Keratinocyte (primary cell): ENCODE measurements at places on chromosomes 12 and 14. TPM values are rescaled to one million over a fixed set of nuclear protein-coding genes. Genes with fewer than 3 reads are reported as not detected.

DNA sequence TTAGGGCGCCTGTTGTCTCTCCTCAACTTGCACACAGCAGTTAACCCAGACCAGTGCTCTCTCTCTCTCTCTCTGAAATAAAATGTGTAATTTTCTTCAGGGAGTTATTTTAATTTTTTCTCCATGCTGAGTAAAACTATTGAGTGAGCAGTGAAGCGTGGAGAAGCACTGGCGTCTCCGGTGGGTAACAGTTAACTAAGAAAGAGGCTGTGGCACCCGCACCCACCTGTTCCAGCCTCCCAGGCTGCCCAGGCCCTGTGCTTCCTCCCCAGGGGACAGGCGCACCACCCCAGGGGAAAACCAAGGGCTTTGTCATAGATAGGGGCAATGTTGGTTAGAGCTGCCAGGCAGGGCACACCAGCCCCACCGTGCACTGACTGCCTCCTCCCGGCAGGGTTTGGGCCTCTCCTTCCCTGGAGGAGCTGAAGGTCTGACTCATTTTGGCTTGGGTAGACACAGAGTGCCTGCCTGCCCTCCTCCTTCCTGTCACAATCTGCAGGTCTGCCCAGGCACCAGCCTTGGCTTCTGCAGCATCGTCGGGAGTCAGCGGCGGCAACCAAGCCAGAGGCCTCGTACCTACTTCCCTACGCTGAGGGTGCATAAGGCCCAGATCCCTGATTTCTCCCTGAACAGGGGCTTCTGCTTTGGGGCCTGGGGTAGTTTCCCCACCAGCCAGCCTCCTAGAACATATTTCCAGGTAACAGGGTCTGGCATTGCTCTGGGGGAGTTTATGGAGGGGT lies 3.9 kb downstream of the HOXC5 start:
- no peak for DNase-seq

The PPP4R4 gene
- polyA plus RNA-seq = 8.1 to 9.0 TPM (median 8.9 TPM) in 3 replicates

GRCh38 chr14:33567023-33567728 lies 383.7 kb downstream of the EGLN3 start:
- no peak for DNase-seq

DNA sequence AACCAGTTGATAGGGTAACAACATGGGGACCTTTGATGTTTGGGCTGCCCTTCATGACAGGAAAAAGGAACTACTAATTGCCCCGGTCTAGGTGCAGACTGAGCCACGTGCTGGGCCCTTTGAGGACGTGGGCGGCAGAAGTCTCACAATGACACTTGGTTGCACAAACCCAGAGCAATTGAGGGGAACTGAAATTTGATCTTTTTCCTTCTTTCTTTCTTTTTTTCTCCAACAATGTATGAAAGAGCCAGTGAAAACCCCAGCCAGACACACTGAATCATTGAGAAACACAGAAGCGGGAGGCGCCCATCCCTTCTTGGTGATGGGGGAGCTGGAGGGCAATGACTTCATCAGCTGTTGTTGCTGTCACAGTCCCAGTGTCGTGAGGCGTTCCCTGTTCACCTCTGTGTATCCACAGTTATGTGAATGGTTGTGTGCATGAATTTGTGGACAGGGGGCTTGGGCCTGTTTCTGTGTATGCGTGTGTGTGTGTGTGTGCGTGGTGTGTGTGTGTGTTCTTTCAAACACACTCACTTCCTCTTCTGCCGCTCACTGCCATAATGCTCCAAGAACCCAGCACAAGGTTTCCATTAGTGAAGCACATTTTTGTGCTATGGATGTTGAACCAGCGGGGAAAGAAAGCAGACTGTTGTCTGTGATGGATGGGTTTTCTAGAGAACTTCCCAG lies 137.5 kb upstream of the CCND2 start:
- DNase-seq = no peak

The AICDA gene
- polyA plus RNA-seq = not detected in 3 replicates

DNA sequence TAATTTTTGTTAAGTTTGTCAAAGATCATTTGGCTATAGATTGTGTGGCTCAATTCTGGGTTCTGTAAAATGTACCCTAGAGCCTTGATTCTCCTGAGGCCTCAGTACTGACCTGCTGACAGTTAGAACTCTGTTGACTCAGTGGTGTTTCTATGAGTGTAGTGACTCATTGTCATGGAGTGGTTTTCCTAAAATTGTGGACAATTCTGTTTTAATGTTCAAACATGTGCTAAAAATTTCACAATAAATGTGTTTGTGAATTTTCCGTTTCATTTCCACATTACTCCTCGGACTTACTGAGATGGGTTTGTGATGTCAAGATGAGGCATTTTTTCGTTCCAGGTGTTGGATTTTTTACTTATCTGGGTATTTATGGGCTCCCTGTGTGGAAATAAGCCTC lies 695.9 kb downstream of the TMEM121 start:
- DNase-seq = no peak

DNA sequence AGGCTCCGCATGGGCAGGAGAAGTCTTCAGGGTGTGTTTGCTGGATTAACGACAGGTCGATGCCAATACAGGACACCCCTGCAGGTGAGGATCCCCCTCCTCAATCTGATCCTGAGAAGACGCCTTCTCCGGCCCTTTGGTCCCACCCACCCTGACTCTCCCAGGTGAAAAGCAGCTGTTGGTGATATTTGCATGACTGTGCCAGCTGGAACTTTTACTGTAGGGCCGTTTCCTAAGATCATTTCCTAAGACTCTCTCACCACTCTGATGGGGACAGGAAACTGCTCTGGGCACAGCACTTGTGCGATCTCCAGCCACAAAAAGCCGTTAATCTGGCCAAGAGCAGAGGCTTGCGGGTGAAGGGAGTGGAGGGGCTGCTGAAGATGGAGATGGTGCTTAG lies 16.8 kb upstream of the EIF5 start:
- DNase-seq = no peak

- no peak for DNase-seq
Observed at GRCh38 chr12:51056242-51056641, 8.1 kb downstream of the LETMD1 start.

GRCh38 chr12:66879409-66879808 lies 200.5 kb upstream of the GRIP1 start:
- DNase-seq = no peak

DNA sequence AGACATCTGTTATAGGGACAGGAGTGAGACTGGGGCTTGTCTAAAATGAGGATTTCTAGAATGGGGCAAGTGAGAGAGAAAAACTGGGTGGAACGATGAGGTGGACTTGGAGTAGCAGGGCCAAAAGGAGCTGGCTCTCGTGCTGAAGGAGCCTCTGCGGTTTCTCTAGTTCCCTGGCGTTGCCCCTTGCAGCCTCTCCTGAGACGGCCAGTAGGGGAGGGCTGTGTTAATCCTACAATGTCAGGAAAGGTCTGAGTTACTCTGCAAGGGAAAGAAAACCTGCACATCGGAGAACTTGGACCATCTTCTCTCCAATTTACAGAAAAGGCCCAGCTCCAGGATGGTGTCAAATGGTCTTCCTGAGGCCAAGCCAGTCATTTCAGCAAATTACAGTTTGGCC lies 963.8 kb upstream of the FLRT2 start:
- no peak for DNase-seq

- peak; percentile 96 for DNase-seq
Observed at GRCh38 chr14:31263485-31264133, 56.0 kb upstream of the HECTD1 start.

DNA sequence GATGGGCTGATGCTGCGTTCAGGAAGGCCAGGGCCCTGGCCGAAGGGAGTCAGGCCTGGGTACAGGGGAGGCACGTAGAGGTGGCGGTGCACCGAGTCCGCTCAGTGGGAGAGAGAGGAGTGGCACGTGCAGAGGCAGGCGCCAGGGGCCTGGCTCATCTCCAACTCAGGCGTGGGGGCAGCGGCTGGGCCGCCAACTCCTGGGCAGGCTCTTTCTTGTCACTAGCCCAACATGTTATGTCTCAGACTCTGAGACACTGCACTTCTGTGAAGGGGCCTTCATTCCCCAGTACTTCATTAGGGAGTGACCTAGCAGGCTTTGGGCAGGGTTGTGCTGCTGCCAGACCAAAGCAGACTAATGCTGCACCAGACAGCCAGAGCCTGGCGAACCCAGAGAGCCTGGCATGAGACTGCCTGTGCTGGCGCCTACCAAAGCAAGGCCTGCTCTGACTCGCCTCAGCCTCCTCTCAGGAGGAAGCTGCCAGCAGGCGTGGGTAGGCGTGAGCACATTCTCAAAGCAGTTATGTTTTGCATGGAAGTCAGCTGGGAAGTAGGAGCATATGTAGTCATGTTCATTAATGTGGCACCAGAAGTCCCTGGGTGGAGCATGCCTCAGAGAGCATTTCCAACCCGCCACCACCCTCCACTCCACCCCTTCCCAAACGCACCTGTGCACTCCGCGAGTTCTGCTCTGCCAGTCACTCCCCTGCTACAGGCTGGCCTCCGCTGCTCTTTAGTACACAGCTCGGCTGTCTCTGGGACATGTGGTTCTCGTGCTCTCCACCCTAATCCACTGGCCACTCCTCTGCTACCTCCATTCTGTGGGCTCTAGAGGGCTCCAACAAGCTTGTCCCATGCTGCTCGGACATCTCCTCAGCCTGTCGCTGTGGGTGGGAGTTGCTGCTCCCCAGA lies 9.7 kb downstream of the CKB start:
- DNase-seq = peak; percentile 77

DNA sequence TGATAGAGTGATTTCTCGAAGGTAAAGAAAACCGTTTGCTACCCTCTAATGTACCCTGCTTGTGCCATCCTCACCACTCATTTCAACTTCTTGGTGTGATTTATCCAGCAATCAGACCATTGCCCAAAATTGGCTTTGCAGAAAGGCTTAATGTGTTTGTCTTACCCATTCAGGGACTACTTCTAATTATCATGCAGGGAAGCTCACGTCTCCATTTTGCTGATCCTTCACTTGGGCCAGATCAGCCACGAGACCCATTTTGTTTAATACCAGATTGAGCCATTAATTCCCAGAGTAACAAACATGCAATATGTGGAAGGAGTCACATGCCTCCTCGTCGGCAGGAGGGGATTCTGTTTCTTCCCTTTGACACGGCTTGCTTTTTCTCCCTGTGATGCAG lies 51.1 kb upstream of the CRY1 start:
- DNase-seq = no peak

The SDS gene
- polyA plus RNA-seq = not detected in 3 replicates

GRCh38 chr12:87491598-87491997 lies 537.6 kb downstream of the C12orf50 start:
- no peak for DNase-seq

GRCh38 chr12:74957231-74957630 lies 252.4 kb downstream of the KCNC2 start:
- no peak for DNase-seq

- DNase-seq = no peak
Observed at GRCh38 chr12:75563351-75563750, 51.9 kb upstream of the KRR1 start.

The KRT73 gene
- polyA plus RNA-seq = 0.03 TPM in 1 of 3 replicates, not detected in the others

GRCh38 chr14:79265366-79265946 lies 945.8 kb downstream of the DIO2 start:
- no peak for DNase-seq

The DCN gene
- 1.1 to 24.8 TPM (median 2.5 TPM) in 3 replicates for polyA plus RNA-seq

DNA sequence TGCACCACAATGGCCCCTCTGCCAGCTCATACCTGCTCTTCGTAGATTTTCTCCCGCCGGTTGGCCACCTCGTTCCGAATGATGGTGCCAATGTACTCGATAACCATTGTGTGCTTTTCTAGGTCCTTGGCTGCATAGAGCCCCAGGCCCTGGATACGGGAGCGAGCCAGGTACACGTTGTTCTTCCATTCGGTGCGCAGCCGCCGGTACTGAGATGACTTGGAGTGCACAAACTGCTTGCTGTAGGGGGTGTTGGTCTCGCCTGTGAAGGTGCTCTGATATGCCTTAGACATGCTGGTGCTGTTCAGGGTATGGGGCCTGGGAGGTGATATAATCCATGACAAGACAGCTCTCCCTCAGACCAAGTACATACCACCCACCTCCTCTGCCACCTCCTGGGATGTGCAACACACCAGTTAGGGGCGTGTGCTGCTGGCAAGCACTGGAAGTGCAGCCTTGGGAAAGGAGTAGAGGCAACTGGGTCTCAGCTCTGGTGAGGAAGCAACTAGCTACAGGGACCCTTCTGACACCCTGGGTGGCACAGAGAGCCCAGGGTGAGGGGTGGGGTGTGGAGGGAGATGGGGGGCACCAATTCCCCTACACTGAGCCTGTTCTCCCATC lies 4.1 kb upstream of the PRKAG1 start:
- DNase-seq = no peak
